ENCODE measurements at places on chromosomes 2 and 18. TPM values are rescaled to one million over a fixed set of nuclear protein-coding genes. Genes with fewer than 3 reads are reported as not detected.
A peak's percentile ranks its signal among the peaks of the same experiment; 100 is the strongest.

Gene FARSB
- total RNA-seq: 21.9 TPM

Gene BOK
- 14.1 TPM for total RNA-seq

Gene UBXN2A
- 10.0 TPM for total RNA-seq

Gene ZNF521
- total RNA-seq: 5.3 TPM

Gene SERPINB10
- total RNA-seq: not detected

Gene CCDC148
- total RNA-seq: 0.13 TPM

Gene LAMA3
- total RNA-seq: 31.9 TPM

- DNase-seq: no peak
- no peak overlapping the region for H3K4me3 ChIP-seq
- no peak overlapping the region for H3K27ac ChIP-seq
- no peaks in the 10 kb centered on the region for H3K4me1 ChIP-seq
- no peaks in the 10 kb centered on the region for H3K36me3 ChIP-seq
- no peaks in the 10 kb centered on the region for H3K27me3 ChIP-seq
Observed at GRCh38 chr2:102147935-102148334, 5.4 kb downstream of the IL1R1 start.

DNA sequence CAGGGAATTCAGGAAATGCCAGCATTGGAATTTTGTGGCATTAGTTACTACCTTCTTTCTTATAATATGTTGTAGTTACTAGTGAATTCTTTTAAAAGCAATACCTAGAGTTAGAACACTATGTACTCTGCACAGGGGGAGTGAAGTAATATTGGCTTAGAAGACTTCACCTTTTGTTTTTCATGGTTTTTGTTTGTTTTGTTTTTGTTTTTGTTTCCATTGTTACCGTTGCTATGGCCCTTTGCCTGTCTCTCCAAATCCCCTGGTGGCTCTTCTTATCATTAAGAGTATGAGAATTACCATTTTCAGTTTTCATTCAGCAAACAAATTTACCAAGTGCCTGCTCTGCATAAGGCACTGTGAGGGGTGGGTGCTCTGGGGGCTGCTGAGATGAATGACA lies 160.1 kb downstream of the HAUS1 start:
- no peak for DNase-seq
- H3K27me3 ChIP-seq: no peaks in the 10 kb centered on the region
- H3K4me3 ChIP-seq: no peak overlapping the region
- no peaks in the 10 kb centered on the region for H3K36me3 ChIP-seq
- no peak overlapping the region for H3K27ac ChIP-seq

GRCh38 chr2:241138471-241138870 lies 10.8 kb downstream of the PASK start:
- no peaks in the 10 kb centered on the region for H3K4me1 ChIP-seq
- H3K4me3 ChIP-seq: no peak overlapping the region
- DNase-seq: no peak
- H3K27ac ChIP-seq: no peak overlapping the region
- no peaks in the 10 kb centered on the region for H3K27me3 ChIP-seq

GRCh38 chr2:20621366-20622295 lies 29.3 kb downstream of the HS1BP3 start:
- no peak for DNase-seq
- no peaks in the 10 kb centered on the region for H3K27me3 ChIP-seq
- no peak overlapping the region for H3K4me3 ChIP-seq
- no peaks in the 10 kb centered on the region for H3K4me1 ChIP-seq

- DNase-seq: no peak
- H3K27me3 ChIP-seq: no peaks in the 10 kb centered on the region
- H3K27ac ChIP-seq: no peak overlapping the region
- H3K4me3 ChIP-seq: no peak overlapping the region
Observed at GRCh38 chr18:966759-967576, 62.3 kb downstream of the ADCYAP1 start.

DNA sequence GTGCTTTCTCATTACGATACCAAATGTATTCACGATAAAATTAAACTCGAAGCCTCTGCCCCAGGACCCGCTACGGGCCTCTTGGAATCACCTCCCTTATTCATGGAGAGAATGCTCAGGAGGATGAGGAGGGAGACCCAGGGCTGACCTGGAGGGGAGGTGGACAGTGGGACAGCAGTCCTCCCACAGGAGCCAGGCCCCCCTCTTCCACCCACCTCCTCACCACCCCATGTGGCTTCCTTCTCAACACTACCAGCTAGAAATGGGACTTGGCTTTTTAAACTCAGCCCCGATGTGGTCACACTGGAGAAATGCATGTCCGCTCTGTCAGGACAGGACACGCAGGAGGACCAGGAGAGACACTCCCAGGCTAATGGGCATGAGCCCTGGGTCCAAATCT lies 147.9 kb upstream of the ID2 start:
- no peak overlapping the region for H3K4me3 ChIP-seq
- H3K36me3 ChIP-seq: no peaks in the 10 kb centered on the region
- H3K27me3 ChIP-seq: no peaks in the 10 kb centered on the region
- DNase-seq: no peak
- H3K27ac ChIP-seq: no peak overlapping the region

DNA sequence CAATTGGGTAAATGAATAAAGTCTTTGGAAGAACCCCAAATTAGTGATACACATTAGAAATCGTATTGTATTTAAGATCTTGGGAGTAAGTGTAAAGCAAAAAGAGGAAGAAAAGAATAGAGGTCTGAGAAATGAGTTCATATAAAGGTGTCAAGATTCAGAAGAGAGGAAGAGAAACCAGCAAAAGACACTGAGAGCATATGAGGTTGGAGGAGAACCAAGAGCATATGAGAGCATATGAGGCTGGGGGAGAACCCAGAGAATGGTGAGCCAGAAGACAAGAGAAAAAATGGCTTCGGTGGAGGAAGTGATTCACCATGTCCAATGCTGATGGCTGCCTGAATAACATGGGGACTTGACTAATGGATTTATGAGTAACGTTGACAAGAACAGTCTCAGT lies 620.1 kb upstream of the GCFC2 start:
- H3K36me3 ChIP-seq: no peaks in the 10 kb centered on the region
- no peaks in the 10 kb centered on the region for H3K4me1 ChIP-seq
- H3K4me3 ChIP-seq: no peak overlapping the region
- DNase-seq: no peak

DNA sequence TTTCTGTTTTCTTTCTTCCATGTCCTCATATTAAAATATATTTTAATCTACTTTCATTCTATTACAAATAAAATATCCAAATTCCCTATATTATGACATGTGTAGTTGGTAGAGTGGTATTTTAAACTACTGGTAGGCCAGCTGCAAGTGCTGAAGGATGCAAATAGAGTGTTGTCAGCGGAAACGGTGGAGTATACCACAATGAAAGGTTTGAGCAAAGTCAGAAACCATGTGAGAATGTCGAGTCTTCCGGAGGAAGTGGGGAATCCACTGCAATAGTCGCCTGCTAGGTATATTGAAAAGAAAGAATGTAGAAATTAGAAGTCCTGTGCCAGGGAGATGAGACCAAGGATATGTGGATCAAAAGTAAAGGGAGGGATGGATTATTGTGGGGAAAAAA lies 373.9 kb downstream of the DSEL start:
- H3K27me3 ChIP-seq: no peaks in the 10 kb centered on the region
- no peaks in the 10 kb centered on the region for H3K36me3 ChIP-seq
- no peak overlapping the region for H3K27ac ChIP-seq
- H3K4me3 ChIP-seq: no peak overlapping the region
- DNase-seq: no peak
- no peaks in the 10 kb centered on the region for H3K4me1 ChIP-seq

DNA sequence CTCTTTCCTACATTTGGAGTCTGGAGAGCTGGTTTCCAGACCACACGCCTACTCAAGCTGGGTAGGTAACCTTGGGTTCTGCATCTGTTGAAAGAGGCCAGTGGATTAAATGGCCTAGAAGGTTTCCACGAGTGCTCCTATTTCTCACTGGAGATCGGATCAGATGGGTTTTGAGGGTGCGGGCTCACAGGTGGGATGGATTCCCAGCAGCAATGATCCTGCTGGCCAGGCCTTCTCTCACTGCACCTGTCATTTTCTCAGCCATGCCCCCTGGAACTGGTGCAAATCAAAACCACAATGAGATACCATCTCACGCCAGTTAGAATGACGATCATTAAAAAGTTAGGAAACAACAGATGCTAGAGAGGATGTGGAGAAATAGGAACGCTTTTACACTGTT lies 747.5 kb upstream of the RAB6C start:
- no peaks in the 10 kb centered on the region for H3K4me1 ChIP-seq
- H3K36me3 ChIP-seq: no peaks in the 10 kb centered on the region
- no peaks in the 10 kb centered on the region for H3K27me3 ChIP-seq
- no peak overlapping the region for H3K27ac ChIP-seq
- H3K4me3 ChIP-seq: no peak overlapping the region

GRCh38 chr2:129766374-129766993 lies 213.0 kb upstream of the RAB6C start:
- DNase-seq: no peak
- H3K27ac ChIP-seq: no peak overlapping the region
- H3K27me3 ChIP-seq: no peaks in the 10 kb centered on the region
- no peaks in the 10 kb centered on the region for H3K4me1 ChIP-seq
- H3K4me3 ChIP-seq: no peak overlapping the region
- H3K36me3 ChIP-seq: no peaks in the 10 kb centered on the region

GRCh38 chr2:157628477-157629415 lies at the start of gene ACVR1C:
ACVR1C (minus strand) TSS chr2:157628864; CDS start chr2:157628644, 220 bp downstream.
- H3K4me1 ChIP-seq: no peaks in the 10 kb centered on the region
- peak within 1 kb of the TSS; percentile 56 for H3K4me3 ChIP-seq
- H3K36me3 ChIP-seq: no peaks in the 10 kb centered on the region
- peak within 1 kb of the TSS; percentile 84 for H3K27ac ChIP-seq
- DNase-seq: peak; percentile 91
- H3K27me3 ChIP-seq: no peaks in the 10 kb centered on the region

- DNase-seq: peak; percentile 53
- no peaks in the 10 kb centered on the region for H3K36me3 ChIP-seq
- H3K4me3 ChIP-seq: no peak overlapping the region
- no peaks in the 10 kb centered on the region for H3K4me1 ChIP-seq
Observed at GRCh38 chr2:229407170-229407569, 136.1 kb upstream of the PID1 start.

DNA sequence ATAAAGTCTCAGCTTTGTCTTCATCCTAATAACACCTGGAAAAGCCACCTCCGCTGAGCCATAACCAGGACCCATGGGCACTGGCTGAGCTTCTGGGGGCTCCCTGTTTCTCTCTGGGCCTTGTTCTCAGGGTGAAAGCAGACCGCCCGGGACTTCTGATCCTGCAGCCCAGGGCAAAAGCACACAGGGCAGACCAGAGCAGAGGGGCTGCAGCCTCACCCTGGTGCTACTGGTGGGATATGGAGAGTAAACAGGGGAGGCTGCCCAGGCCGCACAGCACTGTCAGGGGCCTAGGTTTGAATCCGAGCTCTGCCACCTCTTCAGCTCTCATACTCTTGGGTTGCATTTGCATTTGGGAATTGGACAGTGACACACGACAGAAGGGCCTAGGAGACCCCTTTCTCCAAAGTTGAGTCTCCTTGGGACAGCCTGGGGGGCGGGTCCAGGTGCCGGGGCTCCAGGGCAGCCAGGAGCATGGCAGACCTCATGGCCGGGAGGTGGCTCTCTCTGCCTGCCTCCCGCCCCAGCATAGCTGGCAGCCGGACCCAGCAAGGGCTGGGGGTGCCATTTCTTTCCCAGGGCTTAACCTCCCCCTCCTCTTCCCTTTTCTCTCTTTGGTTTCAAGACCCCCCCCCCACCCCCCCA lies 164.9 kb downstream of the INHBB start:
- H3K36me3 ChIP-seq: no peaks in the 10 kb centered on the region
- no peak overlapping the region for H3K27ac ChIP-seq
- H3K27me3 ChIP-seq: no peaks in the 10 kb centered on the region
- DNase-seq: no peak

DNA sequence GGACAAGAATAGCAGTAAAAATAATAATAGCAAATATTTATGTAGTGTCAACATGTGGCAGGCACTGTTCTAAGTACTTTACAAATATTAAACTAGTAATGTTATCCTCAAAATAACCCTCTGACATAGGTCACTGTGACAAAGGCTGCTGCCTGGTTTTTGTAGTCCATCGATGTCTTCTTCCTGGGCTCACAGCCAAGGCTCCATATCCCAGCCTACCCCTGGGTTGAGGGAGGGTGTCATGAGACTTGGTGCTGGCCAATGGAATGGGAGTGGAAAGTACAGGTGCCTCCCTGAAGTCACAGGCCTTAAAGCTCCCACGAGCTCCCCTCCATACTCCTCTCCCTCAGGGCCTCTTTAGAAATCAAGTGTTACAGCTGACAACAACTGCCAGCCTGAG lies 159.3 kb downstream of the CYRIA start:
- no peaks in the 10 kb centered on the region for H3K36me3 ChIP-seq
- peaks cover 23% of the 10 kb centered on the region for H3K27me3 ChIP-seq
- no peaks in the 10 kb centered on the region for H3K4me1 ChIP-seq
- DNase-seq: no peak
- H3K4me3 ChIP-seq: no peak overlapping the region

- H3K4me1 ChIP-seq: no peaks in the 10 kb centered on the region
- H3K27me3 ChIP-seq: peaks cover 9% of the 10 kb centered on the region
- no peak overlapping the region for H3K4me3 ChIP-seq
- no peak overlapping the region for H3K27ac ChIP-seq
Observed at GRCh38 chr2:107989445-107989844, 3.1 kb downstream of the SLC5A7 start.

DNA sequence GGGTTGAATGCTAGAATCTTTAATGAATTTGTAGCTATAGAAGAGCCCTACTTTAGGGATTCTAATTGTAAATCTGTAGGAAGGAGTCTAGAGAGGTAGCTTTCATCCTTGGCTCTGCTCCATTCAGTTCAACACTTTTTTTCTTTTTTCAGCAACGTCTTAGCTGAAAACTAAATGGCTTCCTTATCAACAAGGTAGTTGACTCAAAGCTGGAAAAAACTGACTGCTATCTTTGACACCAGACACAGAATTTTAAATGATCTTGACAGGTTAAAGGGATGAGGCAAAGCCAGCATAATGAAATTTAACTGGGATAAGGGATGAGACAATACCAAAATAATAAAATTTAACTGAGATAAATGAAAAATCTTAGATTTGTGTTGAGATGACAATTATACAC lies 54.9 kb downstream of the TMEFF2 start:
- no peaks in the 10 kb centered on the region for H3K4me1 ChIP-seq
- no peak overlapping the region for H3K27ac ChIP-seq
- H3K4me3 ChIP-seq: no peak overlapping the region
- no peaks in the 10 kb centered on the region for H3K27me3 ChIP-seq
- H3K36me3 ChIP-seq: no peaks in the 10 kb centered on the region

- H3K4me1 ChIP-seq: no peaks in the 10 kb centered on the region
- no peaks in the 10 kb centered on the region for H3K27me3 ChIP-seq
- DNase-seq: no peak
- H3K4me3 ChIP-seq: no peak overlapping the region
- H3K27ac ChIP-seq: no peak overlapping the region
Observed at GRCh38 chr2:231886071-231886681, 40.0 kb downstream of the NPPC start.

GRCh38 chr2:134712299-134712698 lies 6.5 kb downstream of the TMEM163 start:
- H3K36me3 ChIP-seq: no peaks in the 10 kb centered on the region
- no peak for DNase-seq
- H3K27me3 ChIP-seq: peaks cover 13% of the 10 kb centered on the region
- H3K27ac ChIP-seq: no peak overlapping the region
- no peaks in the 10 kb centered on the region for H3K4me1 ChIP-seq

Measured in colonic mucosa (tissue), 4 donors.